Lower lobe of right lung (tissue), 2 donors: ENCODE measurements at places on chromosomes 7 and 10. TPM values are rescaled to one million over a fixed set of nuclear protein-coding genes. Genes with fewer than 3 reads are reported as not detected.

The IGFBP3 gene
- 32.2 TPM for total RNA-seq

The PPP1R3C gene
- 10.8 TPM for total RNA-seq

The SEC61G gene
- total RNA-seq, result 79.5 TPM

The COBL gene
- 27.9 TPM for total RNA-seq

The KLLN gene
- 0.71 TPM for total RNA-seq
